ENCODE measurements at places on chromosomes 2 and 18. TPM values are rescaled to one million over a fixed set of nuclear protein-coding genes. Genes with fewer than 3 reads are reported as not detected.

DIS3L2 gene
- 14.0 TPM for total RNA-seq

TCF7L1 gene
- total RNA-seq: 5.2 TPM

DUSP28 gene
- 2.7 TPM for total RNA-seq

ALPP gene
- total RNA-seq: not detected

IL36B gene
- not detected for total RNA-seq

DNAH7 gene
- total RNA-seq: under 0.01 TPM

HOXD8 gene
- total RNA-seq: 23.8 TPM

RNPEPL1 gene
- total RNA-seq: 18.7 TPM

CNRIP1 gene
- total RNA-seq: 38.8 TPM

RBM44 gene
- 0.86 TPM for total RNA-seq

CLEC4F gene
- total RNA-seq: 0.17 TPM

STON1 gene
- total RNA-seq: 2.3 TPM
